ENCODE measurements at places on chromosomes 12 and 14.

GRCh38 chr14:69773571-69774276 is 6.8 kb downstream of the SRSF5 start:
- DNase-seq: no peak

DNA sequence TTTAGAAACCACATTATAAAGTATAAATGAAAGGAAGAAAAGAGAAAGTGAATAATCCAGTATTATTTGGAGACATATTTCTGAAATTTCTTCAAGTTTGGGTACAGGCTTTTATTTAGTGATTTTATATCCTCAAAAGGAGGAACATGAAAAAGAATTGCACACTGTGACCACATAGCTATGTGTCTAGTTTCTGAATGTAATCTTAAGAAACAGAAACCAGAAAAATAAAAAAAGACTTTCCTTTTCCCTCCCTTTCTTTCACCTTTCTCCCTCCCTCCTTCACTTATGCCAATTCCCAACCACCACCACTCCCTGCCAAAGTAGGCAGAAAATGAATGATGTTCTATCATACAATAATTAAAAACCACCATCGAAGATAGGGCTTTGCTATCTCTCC is 189.6 kb downstream of the PRKD1 start:
- no peak for DNase-seq

GRCh38 chr12:12786706-12787601 is 1.5 kb downstream of the APOLD1 start:
- DNase-seq: peak; percentile 33

- no peak for DNase-seq
Measured at GRCh38 chr12:3348055-3348454, 142.9 kb upstream of the PRMT8 start.

GRCh38 chr14:37869633-37870032 is 274.2 kb downstream of the TTC6 start:
- no peak for DNase-seq

- DNase-seq: no peak
Measured at GRCh38 chr12:57181561-57182155, 34.2 kb upstream of the LRP1-AS start.

GRCh38 chr14:77812028-77812427 is 12.1 kb downstream of the ADCK1 start:
- DNase-seq: no peak

DNA sequence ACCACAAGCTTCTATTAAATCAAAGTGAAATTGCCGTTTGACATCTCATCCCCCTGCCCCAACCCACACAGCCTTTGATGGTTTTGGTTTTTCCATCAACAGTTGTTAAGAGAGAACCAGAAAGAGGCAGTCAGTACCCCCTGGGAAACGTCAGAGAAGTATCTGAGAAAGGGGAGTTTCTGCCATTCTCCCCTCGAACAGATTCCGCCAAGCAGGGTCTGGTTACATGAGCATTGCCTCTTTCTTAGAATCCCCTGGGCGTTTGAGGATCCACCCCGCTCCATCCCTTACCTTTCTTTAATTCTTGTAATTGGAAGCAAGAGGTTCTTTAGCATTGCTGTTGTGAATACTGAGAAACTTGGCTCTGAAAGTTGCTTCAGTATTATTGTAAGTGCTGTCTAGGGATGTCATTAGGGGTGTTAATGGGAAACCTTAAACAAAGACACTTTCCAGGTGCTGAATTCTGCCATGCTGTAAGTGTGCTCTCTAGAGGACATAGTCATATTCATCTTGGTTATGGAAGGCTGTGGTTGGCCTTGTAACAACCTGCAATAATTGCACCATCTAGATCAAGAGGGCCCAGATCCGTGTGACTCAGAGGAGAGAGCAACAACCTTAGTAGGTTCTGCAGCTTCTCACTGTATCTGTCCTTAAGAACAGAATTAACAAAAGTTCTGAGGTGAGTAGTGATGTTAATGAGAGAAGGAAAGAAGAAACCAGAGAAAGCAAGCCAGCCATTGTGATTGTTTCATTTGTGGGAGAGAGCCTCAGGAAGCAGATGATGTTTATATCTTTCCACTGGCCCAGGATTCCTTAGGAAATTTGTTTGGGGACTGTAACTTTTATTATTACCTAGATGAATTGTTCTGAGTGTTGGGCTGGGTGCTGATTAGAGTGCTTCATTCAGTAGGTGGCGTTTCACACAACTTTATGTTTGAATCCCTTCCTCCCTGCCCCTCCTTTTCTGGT is 9.0 kb downstream of the TMBIM6 start:
- DNase-seq: no peak

DNA sequence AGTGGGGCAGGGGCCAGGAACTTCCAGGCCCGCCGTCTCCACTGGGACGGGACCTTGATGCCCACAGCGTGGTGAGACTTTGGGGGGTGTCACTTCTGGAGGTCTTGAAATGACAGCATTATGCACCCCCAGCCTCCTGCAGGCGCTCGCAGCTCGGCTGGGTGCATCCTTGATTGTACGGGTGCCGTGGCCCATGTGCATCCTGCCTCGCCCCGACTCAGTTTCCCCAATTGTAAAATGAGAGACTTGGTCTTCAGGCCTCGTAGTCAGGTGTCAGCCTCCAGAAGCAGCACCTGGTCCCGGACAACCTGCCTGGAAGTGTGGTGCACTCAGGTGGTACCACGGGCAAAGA is 8.9 kb upstream of the PUS1 start:
- DNase-seq: no peak

DNA sequence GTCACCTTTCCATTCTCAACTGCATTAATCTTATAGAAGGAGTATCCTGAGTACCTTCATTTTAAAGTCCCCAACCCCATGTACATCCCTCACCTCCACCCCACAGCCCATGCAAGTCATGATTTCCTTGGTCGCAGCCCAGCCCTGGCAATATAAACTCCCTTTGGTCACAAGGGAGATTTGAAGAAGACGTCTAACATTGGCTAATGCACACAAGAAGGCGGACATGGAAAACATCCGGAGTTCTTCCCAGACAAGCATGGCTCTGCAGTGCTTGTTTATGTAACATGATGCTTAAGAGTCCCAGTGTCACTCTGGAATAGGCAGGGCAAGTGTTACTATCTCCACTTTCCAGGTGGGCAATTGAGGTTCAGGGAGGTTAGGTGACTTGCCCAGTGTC is 277.6 kb downstream of the DPF3 start:
- no peak for DNase-seq

DNA sequence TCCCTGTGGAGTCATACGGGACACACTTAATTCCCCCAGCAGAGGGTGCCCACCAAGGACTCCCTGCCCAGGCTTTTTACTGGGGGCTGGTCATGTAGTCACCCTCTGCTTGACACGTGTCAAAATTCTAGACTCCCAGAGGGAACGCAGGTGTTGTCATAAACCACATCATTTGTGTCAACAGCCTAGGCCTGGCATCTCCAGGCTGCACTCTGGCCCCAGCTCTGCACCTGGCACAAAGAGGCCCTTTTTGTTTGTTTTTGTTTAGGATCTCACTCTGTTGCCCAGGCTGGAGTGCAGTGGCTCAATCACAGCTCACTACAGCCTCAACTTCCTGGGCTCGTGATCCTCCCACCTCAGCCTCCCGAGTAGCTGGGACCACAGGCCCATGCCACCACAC is 21.1 kb downstream of the BRI3BP start:
- no peak for DNase-seq

GRCh38 chr12:13222076-13222475 is 25.6 kb downstream of the EMP1 start:
- no peak for DNase-seq

GRCh38 chr12:118355843-118356242 is 16.9 kb downstream of the TAOK3 start:
- no peak for DNase-seq

- no peak for DNase-seq
Measured at GRCh38 chr12:6376870-6377666, 1.7 kb upstream of the SCNN1A start.

DNA sequence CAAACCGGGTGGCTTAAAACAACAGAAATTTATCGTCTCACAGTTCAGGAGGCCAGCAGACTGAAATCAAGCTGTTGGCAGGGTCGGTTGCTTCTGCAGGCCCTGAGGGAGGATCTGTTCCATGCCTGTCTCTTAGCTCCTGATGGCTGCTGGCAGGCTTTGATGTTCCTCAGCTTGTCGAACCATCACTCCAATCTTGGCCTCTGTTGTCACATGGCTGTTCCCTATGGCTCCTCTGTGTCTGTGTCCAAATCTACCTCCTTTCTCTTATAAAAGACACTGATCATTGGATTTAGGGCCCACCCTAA is 14.0 kb downstream of the NFATC4 start:
- DNase-seq: no peak

- DNase-seq: no peak
Measured at GRCh38 chr12:62166525-62166924, 93.7 kb upstream of the USP15 start.

DNA sequence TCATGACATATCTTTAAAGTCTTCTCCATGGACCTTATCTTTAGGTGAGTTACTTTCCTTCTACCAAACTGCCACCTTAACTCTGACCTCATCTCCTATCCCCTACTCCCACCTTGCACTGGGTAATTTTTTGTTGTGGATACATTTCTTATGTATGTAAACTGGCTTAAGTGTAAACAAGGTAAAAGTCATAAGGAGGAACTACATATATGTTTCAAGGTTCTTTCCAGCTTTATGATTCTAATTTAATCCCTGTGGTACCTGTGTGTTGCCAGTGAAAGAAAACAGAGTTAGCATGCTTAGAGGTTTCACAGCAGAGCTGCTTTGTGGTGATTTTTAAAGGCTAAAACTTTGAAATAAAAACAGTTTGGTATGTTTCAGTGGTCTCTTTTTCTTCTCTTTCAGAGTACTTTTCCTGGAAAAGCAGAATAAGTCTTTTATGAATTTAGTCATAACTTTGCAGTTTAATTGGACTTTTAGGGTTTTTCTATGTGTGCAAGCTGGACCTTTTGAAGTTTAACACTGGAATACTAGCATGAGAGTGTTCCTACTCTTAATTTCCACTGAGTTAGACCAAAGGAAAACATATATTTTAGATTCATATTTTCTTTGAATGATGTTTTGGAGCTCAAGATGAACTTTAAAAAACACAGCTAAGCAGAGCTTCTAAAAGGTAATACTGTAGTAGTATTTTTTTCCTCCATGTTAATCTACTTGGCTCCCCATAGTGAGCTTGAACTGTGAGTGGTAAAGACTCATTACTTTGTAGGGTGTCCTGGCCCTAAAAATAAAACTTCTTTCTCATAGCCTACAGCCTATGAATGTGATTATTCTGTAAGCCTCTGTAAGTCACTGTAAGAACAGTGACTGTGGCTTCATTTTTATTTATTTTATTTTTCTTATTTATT is 105.4 kb downstream of the FUT8 start:
- DNase-seq: no peak

- no peak for DNase-seq
Measured at GRCh38 chr12:111685322-111685810, 390 bp downstream of the BRAP start.

- DNase-seq: no peak
Measured at GRCh38 chr14:20522332-20522731, 17.0 kb downstream of the RNASE10 start.

DNA sequence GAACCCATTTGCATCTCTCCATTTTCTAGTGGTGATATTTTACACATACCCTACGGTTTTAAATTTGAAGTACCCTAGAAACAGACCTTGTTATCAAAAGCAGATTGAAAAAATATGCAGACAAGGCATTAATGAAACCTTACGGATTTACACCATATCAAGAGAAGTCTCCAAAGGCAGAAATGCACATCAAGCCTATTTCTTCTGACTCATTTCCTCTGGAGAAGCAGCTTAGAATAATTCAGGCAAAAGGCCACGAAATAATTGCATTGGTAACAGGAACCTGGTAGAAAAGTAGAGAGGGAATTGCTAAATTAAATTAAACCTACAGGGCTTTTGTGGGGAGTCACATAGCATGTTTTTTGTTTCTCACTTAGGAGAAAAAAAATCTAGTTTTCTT is 34.7 kb downstream of the KICS2 start:
- peak; percentile 67 for DNase-seq

- no peak for DNase-seq
Measured at GRCh38 chr12:82698708-82699564, 12.2 kb downstream of the TMTC2 start.

DNA sequence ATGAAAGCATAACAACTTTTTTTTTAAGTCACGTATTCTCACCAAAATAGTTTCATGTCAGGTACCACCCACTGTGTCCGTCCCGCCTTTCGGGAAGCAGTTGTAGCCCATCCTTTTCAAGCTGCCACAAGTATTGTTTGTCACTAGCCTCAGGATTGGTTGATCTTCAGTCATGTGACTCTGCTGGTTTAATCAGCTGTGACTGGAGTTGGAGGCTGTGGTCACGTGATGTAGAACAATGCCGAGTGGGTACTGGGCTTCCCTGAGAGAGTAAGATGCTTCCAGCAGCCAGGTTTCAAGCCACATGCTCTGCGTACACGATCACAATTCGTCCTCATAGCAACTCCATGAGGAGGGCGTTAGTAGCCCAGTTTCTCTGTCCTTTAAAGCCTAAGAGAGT is 83.0 kb upstream of the WSCD2 start:
- DNase-seq: no peak

Measured in SW 1271 (cell line).